WTC11 (cell line): ENCODE measurements at places on chromosomes 5 and 9. TPM values are rescaled to one million over a fixed set of nuclear protein-coding genes. Genes with fewer than 3 reads are reported as not detected.

PCDHB3 gene
- 4.7 to 6.4 TPM (median 5.1 TPM) in 3 replicates for total RNA-seq

TEX48 gene
- total RNA-seq = not detected in 3 replicates

PPP2R2B gene
- 12.7 to 20.3 TPM (median 13.2 TPM) in 3 replicates for total RNA-seq

OLFML2A gene
- total RNA-seq = 6.7 to 11.6 TPM (median 11.2 TPM) in 3 replicates

ZCCHC10 gene
- 22.9 to 24.2 TPM (median 24.2 TPM) in 3 replicates for total RNA-seq

CCL27 gene
- total RNA-seq = 0.68 to 1.0 TPM (median 0.89 TPM) in 3 replicates

GPR21 gene
- total RNA-seq = 0.63 to 0.66 TPM in 2 of 3 replicates, not detected in the other

- no peaks in the 10 kb centered on the region for H3K36me3 ChIP-seq
- no peak overlapping the region for H3K4me3 ChIP-seq
- H3K27ac ChIP-seq = no peak overlapping the region
- no peaks in the 10 kb centered on the region for H3K4me1 ChIP-seq
Observed at GRCh38 chr9:72046630-72047456, 13.6 kb downstream of the C9orf57 start.

- H3K4me1 ChIP-seq = no peaks in the 10 kb centered on the region
- H3K36me3 ChIP-seq = no peaks in the 10 kb centered on the region
- no peak overlapping the region for H3K4me3 ChIP-seq
- H3K27me3 ChIP-seq = no peaks in the 10 kb centered on the region
- DNase-seq = no peak
Observed at GRCh38 chr9:136258299-136258625, 12.7 kb upstream of the QSOX2 start.

- no peaks in the 10 kb centered on the region for H3K4me1 ChIP-seq
- H3K27ac ChIP-seq = no peak overlapping the region; the same call in 1 of the 2 replicates
- no peak for DNase-seq
- H3K36me3 ChIP-seq = no peaks in the 10 kb centered on the region; the same call in 1 of the 2 replicates
- H3K4me3 ChIP-seq = no peak overlapping the region
- no peaks in the 10 kb centered on the region for H3K27me3 ChIP-seq
Observed at GRCh38 chr9:131087354-131087893, 8.9 kb upstream of the AIF1L start.

GRCh38 chr5:154117930-154118329 is 72.6 kb upstream of the GALNT10 start:
- DNase-seq = no peak
- H3K27me3 ChIP-seq = peaks cover 9% of the 10 kb centered on the region
- H3K27ac ChIP-seq = no peak overlapping the region
- H3K36me3 ChIP-seq = no peaks in the 10 kb centered on the region
- no peak overlapping the region for H3K4me3 ChIP-seq

DNA sequence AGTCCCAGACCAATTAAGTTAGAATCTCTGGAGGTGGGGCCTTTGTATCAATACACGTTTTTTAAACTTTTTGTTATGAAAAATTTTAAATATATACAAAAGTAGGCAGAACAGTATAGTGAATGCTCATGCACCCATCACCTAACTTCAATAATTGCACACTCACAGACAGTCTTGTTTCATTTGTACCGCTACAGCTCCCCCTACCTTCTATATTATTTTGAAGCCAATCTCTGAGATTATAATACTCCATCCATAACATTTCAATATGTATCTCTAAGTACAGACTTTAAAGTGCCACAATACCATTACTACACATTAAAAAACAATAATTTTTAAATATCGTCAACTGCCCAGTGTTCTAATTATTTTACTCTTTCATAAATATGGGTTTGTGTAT is 32.9 kb downstream of the ISL1 start:
- DNase-seq = no peak
- H3K36me3 ChIP-seq = no peaks in the 10 kb centered on the region
- H3K27me3 ChIP-seq = no peaks in the 10 kb centered on the region; the same call in 1 of the 2 replicates

GRCh38 chr9:136244122-136244968 is 1.3 kb downstream of the QSOX2 start:
- H3K27ac ChIP-seq = peak overlapping the region; percentile 76
- H3K27me3 ChIP-seq = peaks cover 7% of the 10 kb centered on the region
- no peak for DNase-seq
- H3K36me3 ChIP-seq = no peaks in the 10 kb centered on the region
- peak overlapping the region; percentile 92 for H3K4me3 ChIP-seq
